ENCODE measurements at places on chromosomes 2 and 18.

- DNase-seq = no peak
These were observed 30.0 kb downstream of the CROCC2 start for GRCh38 chr2:240936106-240936505.

- DNase-seq = no peak
These were observed 31.3 kb downstream of the SPEG start for GRCh38 chr2:219465659-219466561.

DNA sequence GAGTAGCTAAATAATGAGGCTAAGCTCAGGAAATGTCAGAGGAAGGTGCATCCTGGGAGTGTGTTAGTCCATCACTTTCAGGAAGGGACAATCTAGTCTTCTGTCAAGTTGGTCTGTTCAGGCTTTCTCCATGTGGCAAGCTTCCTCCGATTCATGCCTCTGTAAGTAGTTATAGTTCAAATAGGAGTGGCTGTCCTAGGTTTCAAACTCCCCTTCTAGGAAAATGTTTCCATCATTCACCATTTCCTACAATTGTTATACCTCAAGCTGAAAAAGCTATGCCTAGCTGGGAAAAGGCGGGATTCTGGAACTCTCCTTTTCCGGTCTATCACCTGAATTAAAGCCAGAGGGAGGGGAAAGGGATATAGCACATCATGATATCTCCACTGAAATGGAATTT lies 287.7 kb upstream of the ZSWIM2 start:
- no peak for DNase-seq

DNA sequence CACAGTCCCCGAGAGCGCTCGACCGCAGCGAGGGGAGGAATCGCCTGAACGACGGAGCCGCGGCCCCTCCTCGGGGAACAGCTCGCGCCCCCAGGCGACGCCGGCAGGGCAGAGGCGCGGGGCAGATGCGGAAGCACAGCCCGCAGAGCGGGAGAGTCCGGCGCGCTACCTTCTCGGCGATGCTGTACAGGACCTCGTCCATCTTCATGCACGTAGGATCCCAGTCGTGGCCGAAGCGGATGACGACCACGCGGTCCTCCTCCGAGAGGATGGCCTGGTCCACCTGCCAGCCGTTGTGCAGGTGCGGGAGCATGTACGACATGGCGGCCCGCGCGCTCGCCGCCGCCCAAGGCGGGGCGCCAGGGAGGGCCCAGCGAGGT lies 302 bp downstream of the TXNL4A start:
- DNase-seq = peak; percentile 36

DNA sequence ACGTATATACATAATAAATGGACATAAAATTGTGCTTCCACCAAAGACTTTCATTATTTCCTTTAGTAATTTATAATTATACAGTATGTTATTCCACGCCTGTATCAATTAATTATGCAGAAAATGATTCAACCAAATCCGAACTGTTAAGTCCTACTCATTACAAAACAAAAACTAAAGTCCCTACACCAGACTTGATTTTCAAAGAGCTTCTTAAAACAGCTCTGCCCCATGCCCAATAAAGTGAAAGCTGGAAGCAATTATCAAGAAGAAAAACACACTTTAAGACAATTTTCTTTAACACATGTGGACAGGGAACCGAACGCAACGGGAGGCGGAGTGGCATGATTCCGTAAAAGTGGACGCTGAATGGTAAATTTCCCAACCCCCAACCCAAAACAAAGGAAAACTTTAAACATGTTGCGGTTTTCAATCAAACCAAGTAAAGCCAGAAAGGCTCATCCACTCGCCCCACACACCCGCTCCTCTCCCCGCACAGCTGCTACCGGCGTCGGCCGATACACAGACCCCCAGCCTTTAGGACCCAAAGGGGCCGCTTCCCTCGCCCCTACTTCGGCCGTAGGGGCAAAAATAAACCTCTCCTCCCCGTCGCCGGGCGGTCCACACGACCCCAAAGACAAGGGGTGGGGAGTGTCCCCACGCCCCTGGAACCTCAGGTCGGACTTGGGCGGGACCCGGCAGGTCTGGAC lies 705 bp downstream of the YES1 start:
- no peak for DNase-seq

DNA sequence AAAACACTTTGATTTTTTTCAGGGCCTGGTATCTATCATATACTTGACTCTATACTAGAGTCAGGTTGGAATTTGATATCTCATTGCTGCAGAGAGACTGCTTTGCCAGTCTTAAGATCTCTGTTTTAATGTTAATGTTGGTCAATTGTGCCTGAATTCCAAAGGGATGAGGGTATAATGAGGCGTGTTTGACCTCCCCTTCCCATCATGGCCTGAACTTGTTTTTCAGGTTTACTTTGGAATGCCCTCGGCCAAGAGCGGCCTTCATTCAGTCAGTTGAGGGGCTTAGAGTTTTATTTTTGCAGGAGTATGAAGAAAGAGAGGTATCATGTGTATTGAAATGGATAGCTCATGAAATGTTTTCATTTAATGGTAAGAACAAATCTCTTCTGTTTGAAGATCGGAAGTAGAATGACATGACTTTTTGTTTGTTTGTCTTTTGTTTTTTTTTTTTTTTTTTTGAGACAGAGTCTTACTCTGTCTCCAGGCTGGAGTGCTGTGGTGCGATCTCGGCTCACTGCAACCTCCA lies 119.0 kb downstream of the KIAA1328 start:
- DNase-seq = no peak

GRCh38 chr2:120701096-120701495 lies 34.6 kb upstream of the GLI2 start:
- DNase-seq = no peak

DNA sequence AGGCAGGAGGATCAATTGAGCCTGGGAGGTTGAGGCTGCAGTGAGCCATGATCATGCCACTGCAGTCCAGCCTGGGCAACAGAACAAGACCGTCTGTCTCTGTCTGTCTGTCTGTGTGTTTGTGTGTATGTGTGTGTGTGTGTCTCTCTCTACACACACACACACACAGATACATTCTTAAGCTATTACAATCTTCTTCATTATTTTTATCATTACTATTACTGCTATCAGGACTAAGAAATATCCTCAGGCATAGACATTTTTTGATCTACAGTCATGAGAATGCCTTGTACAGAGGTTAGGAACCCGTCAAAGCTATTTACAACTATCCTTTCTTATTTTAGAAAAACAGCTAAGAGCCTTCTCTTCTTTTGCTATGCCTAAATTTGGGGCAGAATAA lies 207.4 kb downstream of the NEDD4L start:
- no peak for DNase-seq

GRCh38 chr18:10320791-10321190 lies 133.6 kb upstream of the APCDD1 start:
- DNase-seq = no peak

DNA sequence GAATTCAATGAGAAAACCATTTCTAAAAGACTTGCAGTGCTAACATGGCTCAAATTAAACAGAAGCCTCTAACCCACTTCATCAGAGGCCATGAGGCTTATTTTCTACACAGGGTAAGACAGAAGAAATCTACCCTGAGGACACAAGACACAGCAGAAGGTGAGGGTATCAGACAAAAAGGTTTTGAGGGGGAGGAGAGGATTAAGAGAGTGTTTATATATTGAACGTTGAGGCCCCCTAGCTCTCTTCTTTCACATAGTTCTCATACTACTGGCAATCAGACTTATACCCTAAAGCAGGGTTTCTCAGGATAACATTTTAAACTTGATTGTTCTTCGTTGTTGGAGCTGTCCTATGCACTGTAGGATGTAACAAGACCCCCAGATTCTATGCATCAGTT lies 21.4 kb downstream of the ORC4 start:
- no peak for DNase-seq

- DNase-seq = no peak
These were observed 17.6 kb downstream of the AFF3 start for GRCh38 chr2:100124761-100125160.

- DNase-seq = no peak
These were observed 55.1 kb downstream of the MAP3K20 start for GRCh38 chr2:173130496-173131465.

GRCh38 chr18:46250812-46251173 lies 146.6 kb downstream of the HAUS1 start:
- DNase-seq = no peak

DNA sequence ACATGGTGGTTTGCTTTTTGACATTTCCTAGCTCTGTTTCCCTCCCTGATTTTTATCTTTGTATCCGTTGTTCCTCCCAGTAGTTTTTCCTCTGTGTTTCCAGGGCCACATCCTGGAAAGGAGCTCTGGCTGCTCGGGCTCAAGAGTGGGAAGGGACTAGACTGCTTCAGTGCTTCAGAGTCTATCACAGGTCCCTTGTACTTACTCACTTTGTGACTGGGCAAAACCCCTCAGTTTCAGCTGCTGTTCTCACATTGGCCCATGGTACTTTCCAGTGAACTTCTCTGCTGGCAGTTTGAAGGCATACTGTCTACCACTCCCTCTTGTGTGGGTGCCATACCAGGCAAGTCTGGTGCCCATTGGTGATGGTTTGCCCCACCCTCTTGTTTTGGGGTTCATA lies 7.5 kb upstream of the STAMBP start:
- no peak for DNase-seq

- no peak for DNase-seq
These were observed 20.0 kb downstream of the GREB1 start for GRCh38 chr2:11553661-11554398.

GRCh38 chr2:54103454-54104314 lies 11.7 kb upstream of the ACYP2 start:
- DNase-seq = no peak

GRCh38 chr2:228444161-228444560 lies 262.7 kb upstream of the SPHKAP start:
- no peak for DNase-seq

GRCh38 chr2:187403568-187404260 lies 44.3 kb downstream of the CALCRL start:
- DNase-seq = no peak

DNA sequence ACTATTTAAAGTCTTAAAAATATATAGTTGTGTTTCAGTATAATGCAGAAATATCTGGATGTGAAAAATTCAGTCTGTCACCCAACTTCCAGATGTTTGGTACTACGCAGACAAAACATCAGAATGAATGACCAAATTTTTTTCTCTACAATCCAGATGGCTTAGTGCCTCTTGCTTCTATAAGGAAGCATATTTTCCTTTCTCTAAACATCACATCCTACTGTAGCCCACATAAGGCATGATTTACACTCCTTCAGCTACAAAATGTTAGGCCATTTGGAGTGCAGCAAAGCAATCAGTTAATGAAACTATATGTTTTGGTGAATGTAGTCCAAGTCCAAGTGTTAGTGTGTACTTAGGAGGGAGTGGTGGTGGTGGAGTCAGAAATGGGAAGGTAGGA lies 162.9 kb upstream of the SIX2 start:
- DNase-seq = no peak

DNA sequence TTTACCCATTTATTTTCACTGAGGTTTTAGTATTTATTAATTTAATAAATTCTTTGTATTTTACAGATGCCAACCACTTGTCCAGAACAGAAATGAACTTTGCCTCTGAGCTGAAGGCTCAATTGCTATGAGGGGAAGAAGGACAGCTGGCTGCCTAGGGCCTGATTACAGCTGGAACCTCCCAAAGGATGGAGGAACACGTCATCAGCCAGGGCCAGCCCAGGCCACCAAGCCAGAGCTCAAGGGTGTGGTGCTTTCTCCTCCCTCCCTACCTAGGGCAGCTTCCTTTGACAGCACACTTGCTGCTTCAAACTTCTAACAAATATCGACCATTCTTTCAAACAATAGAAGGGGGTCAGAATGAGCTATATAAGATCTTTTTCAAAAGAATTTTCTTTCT lies 19.7 kb upstream of the RIOK3 start:
- DNase-seq = no peak

DNA sequence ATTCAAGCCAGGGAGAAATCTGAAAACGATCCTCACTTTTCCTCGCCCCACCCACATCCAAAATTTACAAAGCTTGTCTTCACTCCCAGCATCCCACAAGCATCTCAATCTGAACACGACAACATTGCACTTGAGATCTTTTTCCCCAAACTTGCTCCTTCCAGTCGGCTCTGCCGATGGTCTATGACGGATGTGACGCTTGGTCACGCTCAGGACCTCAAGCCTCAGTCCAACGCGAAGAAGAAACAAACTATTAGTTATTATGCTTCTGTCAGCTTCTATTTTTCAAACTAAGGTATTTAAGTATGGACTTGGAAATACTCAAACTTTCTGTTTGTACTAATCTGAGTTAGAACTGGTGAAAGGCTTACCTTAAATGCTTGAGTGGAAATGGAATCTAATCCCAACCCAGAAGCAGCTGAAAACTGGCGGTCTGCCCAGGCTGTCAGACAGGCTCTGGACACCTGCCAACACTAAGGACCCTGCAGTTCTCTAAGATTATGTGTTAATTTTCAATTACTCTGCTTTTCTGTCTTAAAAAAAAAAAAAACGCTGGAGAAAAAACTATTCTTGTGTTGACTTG lies 132.1 kb upstream of the DNMT3A start:
- no peak for DNase-seq

GRCh38 chr2:69624131-69624530 lies 19.4 kb downstream of the AAK1 start:
- DNase-seq = no peak

- no peak for DNase-seq
These were observed 32.1 kb upstream of the SP3 start for GRCh38 chr2:173997269-173997668.

- DNase-seq = no peak
These were observed 209.6 kb upstream of the PIK3C3 start for GRCh38 chr18:41745166-41746049.

GRCh38 chr18:34609986-34610648 lies 100.0 kb upstream of the DTNA start:
- no peak for DNase-seq

DNA sequence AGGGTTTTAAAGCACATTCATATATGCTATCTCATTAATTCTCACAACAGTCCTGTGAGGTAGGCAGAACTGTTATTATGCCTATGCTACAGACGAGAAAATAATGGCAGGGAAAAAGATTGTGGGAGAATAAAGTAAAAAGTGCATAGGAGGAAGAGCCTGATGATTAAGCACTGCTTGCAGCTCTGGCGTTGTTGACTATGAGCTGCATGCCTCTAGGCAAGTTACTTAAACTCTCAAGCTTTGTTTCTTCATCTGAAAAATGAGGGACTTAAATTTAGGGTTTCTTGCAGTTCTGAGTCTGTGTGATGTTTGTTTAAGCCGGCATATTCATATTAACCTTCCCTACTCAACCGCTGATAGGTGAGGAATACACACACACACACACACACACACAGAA lies 51.6 kb upstream of the RAPH1 start:
- DNase-seq = no peak

DNA sequence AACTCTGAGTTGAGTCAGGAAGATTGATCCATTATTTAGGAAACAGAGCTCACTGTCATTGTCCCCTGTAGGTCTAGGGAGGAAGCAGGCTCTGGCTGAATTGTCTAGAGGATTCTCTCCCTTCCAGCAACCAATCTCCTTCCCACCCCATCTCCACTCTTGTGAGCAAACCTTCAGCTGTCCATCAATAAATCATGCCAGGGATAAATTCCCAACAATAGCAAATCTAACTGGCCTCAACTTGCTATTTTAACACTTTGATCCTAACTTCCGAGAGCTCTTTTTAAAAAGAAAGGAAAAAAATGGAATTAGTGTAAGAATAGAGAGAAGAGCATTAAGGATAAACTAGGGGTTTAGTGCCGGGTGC lies 53.5 kb downstream of the ATP8B1 start:
- DNase-seq = no peak
